ENCODE measurements at places on chromosomes 6 and 20.

DNA sequence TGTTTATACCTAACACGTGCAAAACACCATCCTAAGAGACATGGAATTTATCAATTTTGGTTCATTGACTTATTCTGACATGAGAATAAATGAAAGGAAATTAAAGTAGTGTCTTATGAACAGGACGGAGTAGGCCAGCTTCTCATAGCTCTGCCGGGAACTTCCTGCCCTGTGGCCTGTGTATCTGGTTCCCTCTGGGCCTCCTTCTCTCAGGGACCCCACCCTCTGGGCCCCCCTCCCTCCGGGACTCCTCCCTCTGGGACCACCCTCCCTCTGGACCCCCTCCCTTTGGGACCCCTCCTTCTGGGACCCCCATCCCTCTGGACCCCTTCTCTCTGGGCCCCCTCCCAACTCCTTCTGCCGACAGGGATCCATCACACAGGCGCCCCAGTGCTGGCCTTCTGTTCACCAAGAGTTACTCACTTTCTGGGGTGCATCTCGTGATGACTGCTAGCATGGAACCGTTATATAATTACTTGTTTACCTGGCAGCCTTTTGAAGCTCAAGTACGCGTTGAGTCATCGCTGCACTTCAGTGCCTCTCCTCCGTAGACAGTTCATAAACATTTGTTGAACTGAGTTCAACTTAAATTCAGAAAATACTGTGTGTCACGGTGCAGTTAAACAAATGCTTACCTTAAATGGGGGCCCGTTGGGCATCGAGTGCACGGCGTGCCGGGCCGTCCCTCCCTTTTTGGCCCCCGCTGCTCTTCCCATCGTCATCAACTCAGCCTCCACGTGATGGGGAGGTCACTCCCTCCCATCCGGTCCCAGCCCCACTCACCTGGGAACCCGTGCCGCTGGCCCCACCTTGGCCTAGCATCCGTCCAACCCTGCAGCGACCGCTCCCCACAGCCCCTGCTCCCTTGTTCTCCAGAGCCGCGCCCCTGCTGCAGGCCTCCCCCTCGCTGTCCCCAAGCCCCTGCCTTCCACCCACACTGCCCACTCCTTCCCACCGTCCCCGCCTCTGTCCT lies 8.1 kb downstream of the CCR6 start:
- no peak for DNase-seq

DNA sequence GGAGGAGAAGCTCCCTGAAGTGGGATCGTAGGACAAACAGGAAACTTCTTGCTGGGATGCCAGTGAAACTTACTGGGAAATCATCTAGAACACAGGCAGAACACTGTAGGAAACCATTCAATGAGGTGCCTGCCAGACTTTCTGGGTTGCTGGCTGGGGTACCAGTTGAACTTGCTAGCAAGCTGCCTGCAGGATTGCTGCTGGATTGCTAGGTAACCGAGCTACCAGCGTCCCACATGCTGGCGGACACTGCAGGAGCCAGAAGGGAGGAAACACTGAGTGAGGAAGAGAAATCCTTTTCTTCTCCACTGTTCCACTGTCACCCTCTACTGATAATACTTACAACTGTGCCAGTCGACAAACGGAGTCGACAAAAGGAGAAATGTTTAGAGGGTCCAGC lies 91.3 kb upstream of the SLC35B3 start:
- no peak for DNase-seq

GRCh38 chr6:1630212-1630770 lies 20.6 kb downstream of the FOXC1 start:
- no peak for DNase-seq

GRCh38 chr6:126051791-126052190 lies 65.5 kb downstream of the TRMT11 start:
- no peak for DNase-seq

GRCh38 chr6:53956068-53956711 lies 155.1 kb upstream of the MLIP start:
- peak; percentile 42 for DNase-seq

GRCh38 chr20:43383026-43383795 lies 74.5 kb upstream of the SRSF6 start:
- no peak for DNase-seq

GRCh38 chr6:90066697-90067096 lies 172.4 kb downstream of the GJA10 start:
- no peak for DNase-seq

- peak; percentile 83 for DNase-seq
Observed at GRCh38 chr6:89406141-89406540, 5.9 kb downstream of the RRAGD start.

- no peak for DNase-seq
Observed at GRCh38 chr6:149414009-149414408, 13.9 kb downstream of the SUMO4 start.

- peak; percentile 51 for DNase-seq
Observed at GRCh38 chr6:15399641-15400470, 154.0 kb downstream of the JARID2 start.
